CD8-positive, alpha-beta memory T cell (primary cell): ENCODE measurements at places on chromosomes 11 and 22.
A peak's percentile ranks its signal among the peaks of the same experiment; 100 is the strongest.

DNA sequence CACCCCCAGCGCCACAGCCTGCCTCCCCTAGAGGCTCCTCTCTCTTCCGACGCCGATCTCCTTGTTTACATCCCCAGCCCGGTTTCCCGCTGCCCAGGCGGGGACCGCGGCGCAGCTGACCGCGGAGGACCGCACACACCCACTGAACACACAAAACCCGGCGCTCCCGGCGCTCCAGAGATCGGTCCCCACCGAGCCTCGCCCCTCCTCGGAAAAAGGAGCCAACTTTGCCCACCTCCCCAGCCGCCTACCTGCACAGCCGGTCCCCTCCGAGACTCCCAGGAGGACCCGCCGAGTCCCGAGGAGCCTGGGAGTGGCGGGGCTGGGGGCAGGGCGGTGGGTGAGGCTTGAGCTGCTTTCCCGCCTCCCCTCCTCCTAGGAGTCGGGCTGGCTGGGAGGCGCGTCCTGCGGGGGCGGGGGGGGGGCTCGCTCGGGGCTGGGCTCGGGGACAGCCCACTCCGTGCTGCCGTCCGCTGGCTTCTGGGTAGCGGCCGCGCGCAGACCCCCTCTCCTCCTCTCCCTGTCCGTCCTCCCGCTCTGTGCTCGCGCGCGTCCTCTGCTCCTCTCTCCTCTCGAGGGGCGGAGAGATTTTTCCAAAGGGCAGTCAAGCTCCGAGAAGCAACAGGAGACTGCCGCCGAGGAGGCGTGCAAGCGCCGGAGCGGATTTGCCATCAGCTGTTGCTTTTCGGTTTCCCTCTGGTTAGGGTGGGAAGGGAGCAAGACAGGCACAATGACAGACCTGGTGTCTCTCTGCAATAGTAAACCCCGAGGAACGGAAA, at the start of gene FXYD6:
Gene FXYD6, minus strand, starts transcription at position 318 of the 779 bp plus-strand sequence. CDS start 33,882 bp downstream, outside the sequence.
- no peak for DNase-seq

- DNase-seq = no peak
These were observed 20.8 kb upstream of the ARRB1 start for GRCh38 chr11:75371949-75372876.

DNA sequence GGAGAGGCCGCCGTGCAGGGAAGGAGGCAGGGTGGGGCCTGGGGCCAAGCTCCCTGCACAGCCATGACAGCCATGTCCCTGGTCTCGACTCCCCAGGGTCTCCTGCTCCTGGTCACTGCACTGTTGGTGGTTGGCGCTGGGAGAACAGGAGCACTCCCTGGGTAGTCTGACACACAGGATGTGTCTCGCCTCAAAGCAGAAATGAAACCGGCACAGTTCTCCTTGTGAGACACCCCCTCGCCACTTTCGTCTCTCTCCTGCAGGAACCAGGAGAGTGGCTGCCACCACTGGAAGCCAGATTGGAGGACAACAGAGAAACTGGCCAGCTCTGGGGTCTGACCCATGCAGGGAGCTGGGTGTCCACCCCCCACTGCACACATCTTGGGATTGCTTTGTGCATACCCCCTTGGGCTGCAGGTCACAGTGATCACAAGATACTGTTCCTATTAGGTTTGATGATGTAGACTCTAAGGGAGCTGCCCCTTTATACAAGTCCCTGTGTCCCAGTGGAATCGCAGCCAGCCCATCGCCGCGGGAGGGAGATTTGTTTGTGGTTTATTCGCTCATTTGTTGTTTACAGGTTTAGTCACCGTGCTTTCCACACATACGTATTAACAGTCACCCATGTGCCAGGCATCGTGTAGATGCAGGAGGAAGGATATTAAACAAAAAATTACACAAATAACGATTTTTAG, 27.0 kb upstream of the YWHAH start:
- DNase-seq = no peak

- no peak for DNase-seq
These were observed 56.6 kb upstream of the WNT7B start for GRCh38 chr22:46033256-46034200.

DNA sequence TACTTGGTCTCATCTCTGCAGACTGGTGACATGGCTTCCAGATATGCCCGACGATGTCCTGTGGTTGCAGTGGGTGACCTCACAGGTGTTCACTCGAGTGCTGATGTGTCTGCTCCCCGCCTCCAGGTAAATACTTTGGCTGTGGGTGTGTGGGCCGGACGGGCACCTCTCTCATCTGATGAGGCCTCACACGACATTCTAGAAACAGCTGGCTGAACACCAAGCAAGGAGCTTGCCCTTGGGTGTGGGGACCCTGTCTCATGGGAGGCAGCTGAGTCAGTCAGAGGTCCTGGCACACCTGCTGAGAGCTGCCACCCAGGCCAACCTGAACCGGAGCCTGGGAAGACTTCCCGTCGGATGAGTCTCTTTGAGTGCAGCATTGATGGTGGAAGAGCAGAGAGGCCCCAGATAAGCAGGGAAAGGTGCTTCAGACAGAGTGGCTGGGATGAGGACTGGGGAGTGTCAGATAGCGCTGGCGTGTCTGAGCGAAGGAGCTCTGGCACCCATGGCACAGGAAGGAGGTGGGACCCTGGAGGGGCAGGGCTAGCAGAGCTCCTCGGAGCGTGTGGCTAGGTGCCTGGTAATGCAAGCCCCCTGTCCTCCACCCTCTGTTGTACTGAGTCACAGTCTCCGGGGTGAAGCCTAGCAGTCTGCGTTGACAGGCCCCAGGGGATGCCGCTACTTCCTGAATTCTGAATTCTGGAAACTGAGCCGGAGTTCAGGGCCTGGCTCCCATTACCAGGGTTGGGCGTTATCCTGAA, 10.4 kb upstream of the SAMM50 start:
- no peak for DNase-seq

GRCh38 chr11:17922416-17922788, 90.4 kb downstream of the SERGEF start:
- no peak for DNase-seq

- DNase-seq = no peak
These were observed at the start of gene ART5 for GRCh38 chr11:3641701-3642070. Gene ART5 (minus strand): TSS chr11:3641992. CDS start chr11:3641862, 130 bp downstream.

- no peak for DNase-seq
These were observed 141.7 kb downstream of the FAM76B start for GRCh38 chr11:95647871-95648270.

GRCh38 chr11:61009392-61010275, 38.2 kb downstream of the CD6 start:
- DNase-seq = no peak

GRCh38 chr11:7418061-7418460, 67.2 kb upstream of the OLFML1 start:
- no peak for DNase-seq

GRCh38 chr11:115501502-115501892, 2.7 kb downstream of the CADM1 start:
- no peak for DNase-seq

DNA sequence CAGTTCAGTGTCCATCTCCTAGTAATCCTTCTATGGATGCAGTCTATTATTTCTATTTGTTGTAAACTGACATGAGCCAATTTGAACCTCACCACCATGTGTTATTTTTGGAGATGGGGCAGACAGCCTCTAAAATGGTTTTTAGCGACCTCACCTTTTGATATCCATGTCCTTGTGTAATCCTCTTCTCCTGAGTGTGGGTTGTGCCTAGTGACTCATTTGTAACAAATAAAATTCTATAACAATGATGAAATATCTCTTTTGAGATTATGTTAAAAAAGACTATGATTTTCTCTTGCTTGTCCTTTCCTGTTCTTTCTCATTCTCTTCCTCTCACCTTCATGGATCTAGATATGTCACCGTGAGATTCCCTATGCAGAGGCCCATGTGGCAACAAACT, 554.6 kb upstream of the ANO3 start:
- no peak for DNase-seq

GRCh38 chr22:33163815-33164214, 105.6 kb upstream of the SYN3 start:
- DNase-seq = no peak

GRCh38 chr11:79431535-79431934, 9.3 kb downstream of the TENM4 start:
- DNase-seq = no peak

- DNase-seq = no peak
These were observed 4.8 kb downstream of the P4HA3 start for GRCh38 chr11:74306435-74307175.

GRCh38 chr11:33317662-33318061, 60.5 kb downstream of the HIPK3 start:
- no peak for DNase-seq

GRCh38 chr11:129992161-129992944, 10.3 kb downstream of the PRDM10 start:
- DNase-seq = no peak

- DNase-seq = no peak
These were observed 13.5 kb downstream of the PLET1 start for GRCh38 chr11:112247201-112247600.

DNA sequence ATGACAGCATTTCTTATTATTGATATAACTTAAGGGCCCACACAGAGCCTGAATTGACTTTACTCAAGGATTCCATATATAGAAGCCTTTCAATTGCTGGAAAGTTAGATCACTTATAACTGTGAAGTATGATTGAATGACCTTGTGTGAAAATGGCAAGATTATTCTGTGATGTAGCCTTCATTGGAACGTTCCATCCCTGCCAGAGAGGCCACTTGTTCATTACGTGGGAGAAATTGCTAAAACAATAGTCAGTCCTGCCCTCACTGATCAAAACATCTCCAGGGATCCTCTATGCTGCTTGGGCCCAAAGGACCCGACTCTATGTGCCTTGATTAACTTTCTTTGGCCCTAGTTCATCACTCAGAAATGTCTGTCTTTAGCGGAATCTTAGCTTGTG, 159.5 kb upstream of the BLID start:
- DNase-seq = no peak

- DNase-seq = no peak
These were observed 45.0 kb downstream of the OR4C6 start for GRCh38 chr11:55707029-55707428.

- no peak for DNase-seq
These were observed 47.9 kb downstream of the OSBP2 start for GRCh38 chr22:30742291-30743256.

DNA sequence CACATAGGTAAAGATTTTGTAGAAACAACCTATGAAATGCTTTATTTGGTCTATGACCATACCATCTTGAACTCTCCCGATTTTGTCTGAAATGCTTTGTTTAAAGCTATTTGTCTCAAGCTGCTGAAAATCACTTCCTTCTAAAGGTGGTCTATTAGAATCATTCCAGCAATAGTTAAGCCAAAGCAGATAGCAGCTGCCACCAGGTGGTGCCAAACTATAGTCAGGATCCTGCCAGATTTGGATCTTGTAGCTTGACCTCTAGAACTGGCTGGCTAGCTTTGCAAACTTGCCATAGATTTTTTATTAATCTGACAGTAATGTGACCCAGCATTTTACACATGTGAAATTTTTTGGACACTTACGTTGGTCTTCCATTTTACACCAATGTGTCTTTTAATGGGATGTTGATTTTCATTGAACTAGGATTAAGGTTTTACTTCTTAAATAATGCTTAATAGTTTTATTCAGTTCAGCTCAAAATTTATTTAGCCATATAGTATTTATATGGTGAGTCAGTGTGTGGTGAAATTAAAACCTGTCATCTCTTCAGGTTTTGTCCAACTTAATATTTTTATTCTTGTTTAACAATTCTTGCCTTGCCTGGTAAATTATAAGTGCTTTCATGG, 19.7 kb downstream of the CTR9 start:
- no peak for DNase-seq

DNA sequence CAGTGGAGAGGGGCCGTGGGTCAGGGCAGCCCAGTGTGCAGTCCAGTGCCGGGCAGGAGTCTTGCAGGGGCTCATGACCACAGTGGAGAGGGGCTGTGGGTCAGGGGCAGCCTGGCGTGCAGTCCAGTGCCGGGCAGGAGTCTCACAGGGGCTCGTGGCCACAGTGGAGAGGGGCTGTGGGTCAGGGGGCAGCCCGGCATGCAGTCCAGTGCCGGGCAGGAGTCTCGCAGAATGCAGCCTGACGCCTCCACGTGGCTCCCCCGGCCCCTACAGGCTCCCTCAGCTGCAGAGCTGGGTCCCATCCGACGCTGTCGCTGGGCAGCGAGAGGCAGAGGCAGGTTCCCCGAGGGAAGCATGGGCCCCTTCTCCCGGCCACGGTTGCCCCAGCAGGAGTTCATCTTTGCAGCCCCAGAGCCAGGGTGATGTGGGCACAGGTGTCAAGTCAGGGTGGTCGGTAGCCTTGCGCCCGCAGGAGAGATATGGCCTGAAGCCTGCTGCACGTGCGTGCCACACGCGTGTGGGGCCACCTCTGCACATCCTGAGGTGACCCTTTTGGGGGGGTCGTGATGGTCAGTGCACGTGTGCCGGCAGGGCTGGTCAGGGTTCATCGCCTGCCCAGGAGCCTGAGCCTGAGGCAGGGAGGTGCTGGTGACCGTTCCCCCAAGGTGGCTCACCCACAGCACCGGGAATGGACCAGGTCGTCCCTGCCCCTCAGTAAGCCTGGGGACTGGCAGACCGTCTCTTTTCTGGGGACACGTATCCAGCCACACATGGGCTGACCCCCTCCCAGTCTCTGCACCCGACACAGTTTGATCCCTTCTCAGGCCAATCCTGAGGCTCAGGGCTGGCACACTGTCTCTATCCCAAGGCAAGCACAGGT, 2.9 kb downstream of the IFITM5 start:
- DNase-seq = no peak

GRCh38 chr11:118878163-118878563, 5.5 kb upstream of the CXCR5 start:
- DNase-seq = peak; percentile 58

DNA sequence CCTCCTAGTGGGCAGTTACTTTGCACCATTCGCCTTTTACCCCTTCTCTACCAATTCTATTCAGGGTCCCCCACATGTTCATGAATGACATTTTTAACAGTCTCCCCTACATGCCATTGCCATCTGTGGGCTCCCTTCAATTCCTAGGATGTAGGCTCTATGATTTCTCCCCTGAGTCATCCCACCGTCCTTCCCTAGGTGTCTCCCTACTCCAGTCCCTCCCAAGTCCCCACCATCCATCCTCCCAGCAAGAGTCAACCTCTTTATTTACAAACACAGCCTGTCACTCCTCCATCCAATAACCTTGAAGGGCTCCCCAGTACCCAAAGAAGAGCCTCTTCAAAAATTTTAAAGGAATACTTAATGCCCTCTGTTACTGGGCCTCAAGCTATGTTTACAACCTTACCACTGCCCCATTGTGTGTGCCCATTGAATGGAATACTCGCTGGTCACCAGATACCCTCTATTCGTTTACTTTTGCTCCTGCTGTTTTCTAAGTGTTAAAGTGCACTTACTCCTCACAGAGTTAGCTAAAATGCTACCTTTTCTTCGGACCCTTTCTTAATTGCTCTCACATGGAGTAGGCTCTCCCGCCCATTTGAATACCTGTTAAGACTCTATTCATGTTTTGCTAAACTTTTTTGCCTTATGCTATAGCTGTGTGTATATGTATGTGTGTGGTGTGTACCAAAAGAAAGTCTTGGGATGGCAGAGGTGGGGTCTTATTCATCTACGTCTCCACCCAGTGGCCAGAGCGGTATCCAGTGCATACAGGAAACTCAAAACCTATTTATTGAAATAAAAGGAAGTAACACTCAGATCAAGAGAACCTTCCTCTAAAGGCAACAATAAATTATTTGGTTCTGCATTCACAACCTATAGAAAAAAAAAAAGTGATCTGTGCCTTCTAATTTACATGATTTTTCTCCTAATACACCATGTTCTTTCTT, 235.8 kb upstream of the CCDC90B start:
- no peak for DNase-seq

- DNase-seq = no peak
These were observed 14.7 kb upstream of the CD5 start for GRCh38 chr11:61087426-61088119.
